ENCODE measurements at places on chromosomes 16 and 17.

- peak; percentile 55 for DNase-seq
Observed at GRCh38 chr16:49019081-49019633, 262.5 kb downstream of the CBLN1 start.

GRCh38 chr16:49269201-49269600, 12.4 kb downstream of the CBLN1 start:
- DNase-seq = no peak

- no peak for DNase-seq
Observed at GRCh38 chr16:68228652-68229051, 7.3 kb downstream of the ESRP2 start.

DNA sequence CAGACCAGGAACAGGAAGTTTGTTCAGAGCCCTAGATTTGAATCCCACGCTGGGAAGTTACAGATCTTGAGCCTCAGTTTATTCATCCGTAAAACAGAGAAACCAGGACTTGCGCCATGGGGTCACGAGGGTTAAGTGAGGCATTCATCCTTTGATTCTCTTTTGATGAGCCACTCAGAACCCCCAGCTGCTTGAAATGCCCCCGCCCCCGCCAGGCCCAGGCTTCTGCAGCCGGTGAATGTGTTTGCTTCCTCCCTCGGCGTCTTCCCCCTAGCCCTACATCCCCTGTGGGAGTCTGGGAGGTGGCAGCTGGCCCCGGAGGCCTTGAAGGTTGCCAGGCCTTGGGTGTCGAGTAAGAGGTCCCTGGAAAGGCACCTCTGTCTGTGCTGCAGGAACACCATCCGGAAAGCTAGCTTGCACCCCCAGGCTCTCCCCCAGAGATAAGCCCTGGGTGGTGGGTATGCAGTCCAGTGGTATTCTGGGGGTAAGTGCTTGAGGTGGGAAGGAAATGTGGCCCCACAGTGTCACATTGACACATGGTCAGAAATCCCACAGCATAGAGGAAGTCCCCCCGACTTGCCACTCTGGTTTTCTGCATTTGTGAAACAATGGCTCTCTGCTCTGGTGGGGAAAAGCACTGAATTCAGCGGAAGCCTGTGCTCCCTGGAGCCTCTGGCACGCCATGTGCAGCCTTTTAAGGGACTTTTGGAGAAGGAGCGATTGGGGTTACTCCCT, 14.9 kb downstream of the IRF8 start:
- DNase-seq = no peak

DNA sequence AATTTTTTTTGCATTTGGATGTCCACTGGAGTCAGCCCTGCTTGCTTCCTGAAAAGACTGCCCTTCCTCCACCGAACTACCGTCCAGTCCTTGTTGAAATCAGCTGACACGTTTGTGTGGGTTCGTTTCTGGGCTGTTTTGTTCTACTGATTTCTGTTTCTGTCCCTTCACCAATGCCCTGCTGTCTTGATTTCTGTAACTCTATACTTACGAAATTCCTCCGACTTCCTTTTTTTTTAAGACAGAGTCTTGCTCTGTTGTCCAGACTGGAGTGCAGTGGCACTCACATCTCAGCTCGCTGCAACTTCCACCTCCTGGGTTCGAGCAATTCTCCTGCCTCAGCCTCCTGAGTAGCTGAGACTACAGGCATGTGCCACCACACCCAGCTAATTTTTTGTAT, 8.4 kb upstream of the GAA start:
- no peak for DNase-seq

DNA sequence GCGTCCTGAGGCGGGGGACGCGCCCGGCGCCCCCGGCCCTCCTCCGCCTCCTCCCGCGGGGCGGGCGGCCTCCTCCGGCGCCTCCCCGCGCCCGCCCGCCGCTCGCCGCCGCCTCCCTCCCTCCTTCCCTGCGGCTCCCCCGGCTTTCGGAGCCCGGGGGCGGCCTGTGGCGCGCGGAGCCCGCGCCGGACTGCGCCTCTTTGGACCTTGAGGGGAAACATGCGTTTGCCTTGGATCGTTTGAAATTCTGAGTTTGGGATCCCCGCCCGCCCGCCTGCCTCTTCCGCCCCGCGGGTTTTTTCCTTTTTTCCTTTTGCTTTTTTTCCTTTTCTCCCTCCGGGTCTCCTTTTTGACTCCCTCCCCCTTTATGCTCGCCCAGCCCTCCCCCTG, 390 bp downstream of the ZNRF1 start:
- DNase-seq = peak; percentile 36

DNA sequence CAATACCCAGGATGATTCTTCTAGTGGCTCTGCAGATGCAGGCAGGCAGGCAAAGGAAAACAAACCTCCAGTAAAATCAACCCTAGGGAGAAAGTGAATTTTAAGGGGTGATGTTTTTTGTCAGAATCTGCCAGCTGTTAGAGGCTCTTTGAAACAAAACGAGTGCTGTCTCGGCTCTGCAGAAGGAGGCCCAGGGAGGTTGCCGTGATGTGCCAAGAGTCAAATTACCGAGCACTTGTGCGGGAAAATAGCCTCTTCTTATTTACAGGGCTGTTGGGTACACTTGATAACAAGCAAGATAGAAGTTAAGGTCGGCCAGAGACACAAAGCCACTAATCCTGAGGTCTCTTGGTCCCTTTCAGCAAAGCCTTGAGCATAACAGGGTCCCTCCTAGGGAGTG, 68.9 kb upstream of the EEF2KMT start:
- DNase-seq = no peak

DNA sequence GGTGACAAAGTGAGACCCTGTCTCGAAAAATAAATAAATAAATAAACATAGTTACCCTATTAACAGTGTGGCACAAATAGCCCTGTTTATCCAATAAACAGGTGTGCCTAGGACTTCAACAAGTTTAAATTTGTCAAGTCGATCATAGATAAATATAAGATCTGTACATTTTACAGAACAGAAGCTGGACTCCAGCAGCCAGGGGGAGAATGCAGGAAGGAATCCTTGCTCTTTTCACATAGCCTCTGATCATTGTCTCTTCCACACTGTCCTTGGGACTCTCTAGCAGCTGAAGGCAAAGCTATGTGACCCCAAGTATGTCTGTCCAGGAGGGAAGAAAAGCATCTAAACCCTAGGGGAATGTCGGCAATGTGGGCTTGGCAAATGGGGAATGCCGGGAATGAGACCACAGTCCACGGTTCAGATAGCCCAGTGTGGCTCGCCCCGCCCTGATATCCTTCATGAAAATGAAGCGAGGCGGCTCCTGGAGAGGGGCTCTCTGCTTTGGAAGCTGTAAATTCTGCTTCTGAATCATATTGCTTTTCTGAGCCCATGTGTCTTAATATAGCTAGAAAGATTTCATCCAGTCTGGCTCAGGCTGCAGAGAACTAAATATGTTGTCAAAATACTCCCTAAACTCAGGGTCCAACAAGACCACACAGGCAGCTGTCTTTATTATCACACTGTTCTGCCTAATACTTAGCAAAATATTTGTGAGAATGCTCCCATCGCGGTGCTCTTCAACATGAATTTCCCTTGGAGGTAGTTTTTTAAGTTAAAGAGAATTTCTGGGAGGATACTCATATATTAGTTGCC, 24.9 kb upstream of the GRB2 start:
- DNase-seq = peak; percentile 93

DNA sequence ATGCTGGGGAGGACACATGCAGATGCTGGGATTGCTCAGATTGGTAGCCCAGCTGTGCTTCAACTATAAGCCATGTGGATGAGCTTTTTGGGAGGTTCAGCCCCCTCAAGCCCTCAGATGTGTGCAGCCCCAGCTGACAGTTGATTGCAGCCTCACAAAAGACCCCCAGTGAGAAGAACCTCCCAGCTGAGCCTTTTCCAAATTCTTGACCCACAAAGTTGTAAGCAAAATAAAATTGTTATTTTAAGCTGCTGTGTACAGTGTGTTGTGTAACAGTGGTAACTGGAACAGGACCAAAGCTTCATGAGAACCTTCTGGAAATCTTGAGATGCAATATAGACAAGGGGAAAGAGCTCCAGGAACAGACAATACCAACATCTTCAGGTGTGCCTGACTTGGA, 156.8 kb upstream of the IRX3 start:
- no peak for DNase-seq

DNA sequence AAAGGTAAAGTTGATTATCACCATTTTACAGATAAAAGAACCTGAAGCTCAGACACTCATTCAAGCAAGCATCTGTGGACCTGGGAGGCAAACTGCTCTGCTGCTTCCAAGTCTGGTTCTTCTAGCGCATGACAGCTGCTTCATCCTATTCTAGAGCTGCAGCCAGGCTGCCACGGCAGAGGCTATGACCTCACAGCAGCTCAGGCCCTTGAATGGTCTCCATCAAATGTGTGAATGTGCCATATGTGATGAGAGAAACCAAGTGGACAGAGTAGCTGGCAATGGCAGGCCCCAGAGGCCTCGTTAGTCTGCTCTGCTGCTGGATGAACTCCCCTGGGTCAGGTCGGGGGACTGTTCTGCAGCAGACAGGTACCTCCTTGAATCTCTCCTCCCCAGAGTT, 30.7 kb upstream of the FOXJ1 start:
- no peak for DNase-seq

- no peak for DNase-seq
Observed at GRCh38 chr17:76491271-76492122, 9.7 kb downstream of the RHBDF2 start.

DNA sequence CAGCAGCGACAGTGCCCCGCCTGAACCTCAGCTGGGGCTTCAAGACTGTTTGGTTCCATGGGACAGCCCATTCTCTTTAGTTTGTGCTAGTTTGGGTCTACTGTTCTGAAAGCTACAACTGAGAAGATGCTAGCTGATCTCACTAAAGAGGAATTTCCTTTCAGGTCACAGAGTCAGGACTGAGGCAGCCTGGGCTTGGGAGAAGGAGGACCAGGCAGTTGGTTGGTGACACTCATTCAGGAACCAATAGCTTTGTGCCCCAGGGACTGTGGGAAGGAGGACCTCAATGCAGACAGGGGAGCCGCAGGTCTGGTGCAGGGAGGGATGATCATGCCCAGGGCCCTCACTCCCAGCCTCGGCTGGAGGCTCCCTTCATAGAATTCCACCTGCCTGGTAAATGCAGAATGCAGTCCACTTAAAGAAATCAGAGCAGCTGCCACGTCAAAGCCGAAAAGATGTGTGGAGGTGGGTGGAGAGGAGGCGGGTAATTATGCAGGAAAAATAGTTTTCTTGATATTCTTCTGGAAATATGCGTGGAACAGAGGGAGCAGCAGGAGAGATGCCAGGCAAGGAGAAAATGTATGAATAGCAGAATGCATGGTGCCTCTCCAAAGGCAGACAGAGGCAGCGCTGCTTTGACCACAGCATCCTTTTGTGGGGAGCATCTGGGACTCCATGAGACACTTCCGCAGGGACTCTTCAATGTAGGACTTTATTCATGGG, 32.6 kb upstream of the ZFP90 start:
- peak; percentile 79 for DNase-seq

DNA sequence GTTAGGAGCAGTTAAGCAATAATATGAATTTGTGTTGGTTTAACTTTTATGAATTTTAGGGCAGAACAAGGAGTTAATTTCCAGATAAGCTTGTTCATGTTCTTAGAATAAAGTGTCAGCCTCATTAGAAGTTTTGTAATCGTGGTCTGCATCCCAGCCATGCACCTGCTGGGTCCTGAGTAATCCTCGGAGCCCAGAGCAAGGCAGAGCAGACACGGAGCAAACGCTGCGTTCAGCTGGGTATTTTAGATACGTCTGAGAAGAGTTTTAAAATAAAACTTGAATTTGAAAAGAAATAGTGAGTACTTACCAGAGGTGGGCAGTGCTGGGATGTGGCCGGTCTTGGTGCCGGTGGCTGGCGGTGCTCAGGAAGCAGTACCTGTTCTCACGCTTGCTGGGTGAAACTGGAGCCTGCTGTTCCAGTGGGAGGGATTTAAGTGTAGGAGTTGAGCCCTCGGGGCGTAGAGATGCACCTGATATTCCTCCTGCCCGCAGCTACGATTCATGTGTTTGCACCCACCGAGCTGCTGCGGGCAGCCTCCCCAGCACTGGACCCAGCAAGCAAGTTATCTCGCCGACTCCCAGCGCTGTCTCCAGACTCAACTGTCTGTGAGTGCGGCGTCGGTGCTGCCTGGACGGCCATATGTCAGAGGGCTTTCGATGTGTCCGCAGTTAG, at the start of gene ZNF750:
Gene ZNF750 (minus strand): TSS at position 406 of the 676 bp plus-strand sequence. CDS start 7,568 bp downstream, outside the sequence.
- no peak for DNase-seq

DNA sequence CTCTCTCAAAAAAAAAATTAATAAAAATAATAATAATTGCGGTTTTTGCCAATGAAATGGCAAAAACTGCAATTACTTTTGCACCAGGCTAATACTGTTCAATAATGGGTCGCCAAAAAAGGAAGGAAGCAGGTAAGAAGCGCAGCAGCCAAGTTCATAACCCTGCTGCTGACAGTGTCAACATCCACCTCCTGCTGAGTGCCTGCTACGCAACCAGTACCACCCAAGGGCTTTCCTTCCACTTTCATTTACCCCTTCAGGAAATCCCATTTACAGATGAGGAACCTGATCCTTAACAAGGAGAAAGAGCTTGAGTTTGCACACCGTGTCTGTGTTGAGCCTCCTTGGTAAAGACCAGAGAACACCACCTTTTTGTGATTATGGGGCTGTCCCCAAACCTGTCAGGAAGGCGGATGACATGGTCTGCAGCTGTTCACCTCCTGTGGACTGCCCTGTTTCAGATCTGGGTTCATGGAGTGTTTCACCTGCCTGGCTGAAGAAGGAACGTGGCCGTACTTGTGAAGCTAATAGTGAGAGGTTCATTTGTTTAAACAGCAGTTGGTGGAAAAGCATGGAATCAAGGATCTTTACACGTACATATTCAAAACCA, 378.0 kb downstream of the SLC39A11 start:
- DNase-seq = no peak

GRCh38 chr16:88289968-88290401, 92.8 kb upstream of the ZNF469 start:
- DNase-seq = peak; percentile 14

GRCh38 chr17:72338847-72339790, 218.3 kb downstream of the SOX9 start:
- DNase-seq = peak; percentile 99

GRCh38 chr17:62147284-62147683, 82.2 kb upstream of the MED13 start:
- DNase-seq = no peak

- no peak for DNase-seq
Observed at GRCh38 chr17:52536489-52536888, 378.0 kb upstream of the CA10 start.

- DNase-seq = no peak
Observed at GRCh38 chr17:57517632-57518456, 227.3 kb downstream of the CCDC182 start.

Measured in EL (cell line).